ENCODE measurements at places on chromosomes 4 and X.

DNA sequence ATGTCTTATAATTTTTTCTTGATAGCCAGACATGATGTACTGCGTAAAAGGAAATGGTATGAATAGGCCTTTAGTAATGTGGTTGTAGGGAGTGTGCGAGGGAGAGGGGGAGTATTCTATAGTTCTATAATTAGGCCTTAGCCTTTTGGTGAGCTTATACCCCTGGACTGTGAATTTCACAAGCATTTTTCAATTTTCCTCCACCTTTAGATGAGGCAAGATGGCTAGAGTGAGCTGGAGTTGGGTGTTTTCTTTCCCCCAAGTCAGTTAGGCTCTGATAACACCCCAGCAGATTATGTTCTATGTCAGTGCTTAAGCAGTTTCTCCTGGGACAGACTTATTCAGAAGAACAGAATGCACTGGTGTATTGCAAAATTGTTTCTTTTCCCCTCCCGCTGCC is 210.2 kb upstream of the NPY2R start:
- no peak for DNase-seq

- DNase-seq, result no peak
These were observed 85.5 kb downstream of the CT47B1 start for GRCh38 chrX:120790118-120790517.

GRCh38 chr4:147761218-147761883 is 29.5 kb downstream of the ARHGAP10 start:
- no peak for DNase-seq

DNA sequence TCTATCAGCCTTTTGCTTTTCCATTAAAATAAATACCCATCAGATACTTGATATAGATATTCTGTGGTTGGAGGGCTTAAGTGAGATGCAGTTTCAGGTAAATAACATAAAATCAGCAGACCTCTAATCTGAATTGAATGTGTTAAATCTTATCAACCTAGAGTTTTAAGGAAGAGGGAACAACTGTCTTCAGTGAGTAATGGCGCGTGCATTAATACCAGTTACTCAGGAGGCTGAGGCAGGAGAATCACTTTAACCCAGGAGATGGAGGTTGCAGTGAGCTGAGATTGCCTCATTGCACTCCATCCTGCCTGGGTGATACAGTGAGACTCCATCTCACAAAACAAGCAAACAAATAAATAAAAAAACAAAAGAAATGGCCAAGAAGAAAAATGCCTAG is 54.3 kb downstream of the FAT4 start:
- no peak for DNase-seq

GRCh38 chr4:114386637-114387233 is 211.9 kb upstream of the UGT8 start:
- no peak for DNase-seq

DNA sequence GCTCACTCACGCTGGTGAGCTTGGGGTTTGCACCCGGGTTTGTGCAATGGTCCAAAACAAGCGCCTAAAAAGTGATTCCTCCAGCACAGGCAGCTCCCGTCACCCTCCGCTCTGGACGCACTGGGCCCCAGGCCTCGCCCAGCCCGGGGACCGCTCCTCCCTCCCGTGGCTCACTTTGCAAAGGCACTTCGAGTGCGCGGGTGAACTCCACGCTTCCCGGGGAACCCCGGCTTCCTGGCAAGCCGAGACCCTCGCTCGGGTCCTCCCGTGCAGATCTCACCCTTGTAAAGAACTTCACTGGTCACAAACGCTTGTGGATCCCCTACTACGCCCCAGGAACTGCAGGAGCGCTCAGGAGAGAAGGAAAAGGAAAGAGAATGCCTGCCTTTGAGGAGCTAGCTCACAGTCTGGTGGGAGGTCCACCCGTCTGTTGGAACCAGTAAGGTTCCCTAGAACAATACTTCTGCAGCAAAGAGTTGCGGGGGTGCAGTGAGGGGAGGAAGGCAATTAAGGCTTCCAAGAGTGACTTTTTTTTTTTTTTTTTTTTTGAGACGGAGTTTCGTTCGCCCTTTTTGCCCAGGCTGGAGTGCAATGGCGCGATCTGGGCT is at the start of gene CTPS2:
Gene CTPS2 (minus strand): TSS at position 122 of the 608 bp plus-strand sequence. CDS start 9,767 bp downstream, outside the sequence.
- peak; percentile 20 for DNase-seq

- no peak for DNase-seq
These were observed 195.9 kb upstream of the LDB2 start for GRCh38 chr4:17094159-17094875.

DNA sequence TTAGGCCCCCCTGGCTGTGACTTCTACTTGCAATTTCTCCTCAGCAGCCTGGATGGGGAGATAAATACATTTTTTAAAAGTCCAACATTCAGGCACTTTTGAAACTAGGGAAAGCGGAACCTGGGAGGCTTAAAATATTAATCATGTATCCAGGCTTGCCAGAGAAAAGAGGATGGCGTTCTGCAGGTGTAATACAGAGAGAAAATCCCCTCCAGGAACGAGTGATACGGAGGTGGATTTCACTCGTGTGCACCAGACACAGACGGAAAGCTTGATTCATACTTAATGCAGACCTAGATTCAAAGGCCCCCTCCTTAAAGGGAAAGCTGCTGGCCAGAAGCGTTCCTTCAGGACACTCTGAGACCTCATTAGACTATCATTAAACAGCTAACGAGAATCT is 354.0 kb upstream of the BOD1L1 start:
- DNase-seq, result no peak

DNA sequence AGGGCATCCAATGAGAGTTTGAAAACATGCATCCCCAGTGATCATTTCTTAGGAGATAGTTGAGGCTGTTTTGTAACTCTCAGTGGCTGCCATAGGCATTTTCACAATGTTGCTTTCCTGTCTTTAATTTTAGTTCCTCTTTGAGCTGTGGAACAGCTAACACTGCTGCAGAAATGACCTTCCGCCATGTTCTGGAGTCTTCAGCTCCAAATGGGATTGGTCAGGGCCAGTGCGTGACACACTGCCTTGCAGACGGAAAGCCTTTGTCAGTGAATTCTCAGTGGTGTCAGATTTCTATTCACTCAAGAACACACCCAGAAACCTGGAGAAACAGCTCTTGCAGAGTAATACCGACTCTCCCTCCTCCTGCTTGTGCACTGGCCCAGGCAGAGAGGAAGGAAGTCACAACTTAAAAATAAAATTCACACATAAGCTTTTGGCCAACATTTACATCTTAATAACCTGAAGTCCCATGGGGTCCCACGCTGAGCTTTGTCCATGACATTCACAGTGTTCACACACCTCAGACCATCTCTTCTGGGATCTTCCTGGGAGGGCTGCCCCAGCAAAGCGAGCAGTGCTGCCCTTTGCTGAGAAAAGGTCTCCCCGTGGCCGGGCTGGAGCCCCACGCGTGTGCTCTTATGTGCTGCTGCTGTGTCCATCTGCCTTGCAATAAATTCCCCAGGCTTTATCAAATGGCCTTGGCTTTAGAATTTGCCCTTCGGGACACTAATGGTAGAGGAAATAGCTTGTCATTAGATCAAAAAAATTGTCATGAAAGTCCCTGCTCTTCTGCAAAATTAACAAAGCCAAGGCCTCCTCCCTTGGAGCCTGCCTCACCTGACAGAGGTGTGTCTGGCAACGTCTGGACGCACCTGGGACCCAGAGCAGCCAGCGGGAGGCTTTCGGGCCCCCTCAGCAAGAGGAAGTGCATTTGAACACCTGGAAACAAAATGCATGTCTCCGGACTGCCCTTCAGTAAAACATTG is 126.8 kb downstream of the IRF2 start:
- no peak for DNase-seq
